ENCODE measurements at places on chromosomes 16 and 17.
A peak's percentile ranks its signal among the peaks of the same experiment; 100 is the strongest.

- no peak for DNase-seq
These were observed 12.3 kb upstream of the ADCY7 start for GRCh38 chr16:50254072-50254471.

- no peak for DNase-seq
These were observed 40.6 kb downstream of the SNX11 start for GRCh38 chr17:48148029-48148770.

DNA sequence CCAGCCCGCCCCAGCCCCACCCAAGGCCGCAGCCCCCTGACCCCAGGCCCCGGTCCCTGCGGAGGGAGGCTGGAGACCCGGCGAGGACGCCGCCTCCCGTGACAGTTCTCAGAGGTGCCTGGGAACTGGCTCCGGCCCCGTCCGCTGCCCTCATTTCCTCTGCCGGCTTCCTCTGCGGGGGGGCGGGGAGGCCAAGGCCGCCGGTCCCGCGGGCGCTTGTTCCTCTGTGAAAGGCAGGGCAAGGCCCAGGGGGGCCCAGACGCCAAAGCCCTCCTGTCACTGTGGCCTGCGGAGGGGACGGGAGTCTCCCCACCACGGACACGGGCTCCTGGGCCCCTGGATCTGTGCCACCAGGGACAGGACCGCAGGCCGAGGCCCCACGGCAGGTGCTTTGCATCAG lies 5.0 kb upstream of the PVALEF start:
- no peak for DNase-seq

GRCh38 chr17:1834380-1835149 lies 4.8 kb downstream of the RPA1 start:
- peak; percentile 38 for DNase-seq

DNA sequence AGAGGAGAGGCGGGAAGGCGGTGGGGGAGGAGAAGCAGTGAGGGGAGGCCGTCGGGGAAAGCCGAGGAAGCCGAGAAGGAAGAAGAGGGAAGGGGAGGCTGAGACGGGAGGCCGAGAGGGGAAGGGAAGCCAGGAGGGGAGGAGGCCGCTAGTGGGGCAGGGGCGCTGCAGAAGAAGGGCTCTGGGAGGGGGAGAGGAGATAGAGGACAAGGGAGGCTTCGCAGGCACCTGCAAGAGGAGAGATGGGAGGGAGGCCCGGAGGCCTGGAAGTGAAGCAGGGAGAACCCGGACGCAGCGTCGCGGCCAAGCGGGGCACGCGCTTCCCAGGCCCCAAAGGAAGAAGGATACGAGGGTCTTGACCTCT lies 2.3 kb downstream of the C17orf58 start:
- DNase-seq = no peak

DNA sequence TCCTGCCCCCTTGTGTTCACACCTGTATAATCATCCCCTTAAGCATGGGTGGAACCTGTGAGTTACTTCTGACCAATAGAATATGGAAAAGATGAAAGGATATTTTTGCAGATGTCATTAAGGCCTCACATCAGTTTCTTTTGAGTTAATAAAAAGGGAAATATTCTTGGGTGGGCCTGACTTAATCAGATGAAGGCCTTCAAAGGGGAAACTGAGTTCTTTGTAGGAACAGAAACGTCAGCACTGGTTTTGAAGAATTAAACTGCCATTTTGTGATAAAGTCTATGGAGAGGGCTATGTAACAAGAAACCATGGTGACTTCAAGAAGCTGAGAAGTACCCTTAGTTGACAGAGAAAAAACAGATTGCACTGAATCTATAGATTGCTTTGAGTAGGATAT lies 168.7 kb upstream of the CNTNAP4 start:
- no peak for DNase-seq

DNA sequence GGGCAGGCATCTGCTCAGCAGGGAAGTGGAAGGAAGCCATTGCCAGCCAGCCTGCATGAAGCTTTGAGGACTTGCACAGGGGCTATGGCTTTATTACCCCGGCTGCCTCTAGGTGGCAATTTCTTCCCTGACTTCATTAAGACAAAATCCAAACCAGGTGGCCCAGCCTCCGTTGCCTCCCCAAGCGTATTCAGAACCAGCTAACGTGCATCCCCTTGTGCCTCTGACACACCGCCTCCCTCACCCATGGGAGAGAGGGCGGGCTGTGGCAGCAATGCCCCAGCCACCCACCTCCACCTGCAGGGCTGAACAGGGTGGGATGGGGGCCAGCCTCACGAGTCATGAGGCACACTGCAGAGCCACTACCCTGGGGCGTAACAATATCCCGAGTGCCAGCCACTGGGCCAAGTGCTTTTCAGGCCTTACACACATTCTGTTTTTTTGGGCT lies 6.8 kb downstream of the KIFC3 start:
- peak; percentile 52 for DNase-seq

GRCh38 chr17:72419866-72420774 lies 299.3 kb downstream of the SOX9 start:
- DNase-seq = no peak

- no peak for DNase-seq
These were observed 20.6 kb downstream of the ZNF423 start for GRCh38 chr16:49835161-49835777.

- DNase-seq = no peak
These were observed 17.1 kb downstream of the MINK1 start for GRCh38 chr17:4850246-4850645.

- no peak for DNase-seq
These were observed 119.2 kb upstream of the CRHR1 start for GRCh38 chr17:45664921-45665320.

- DNase-seq = no peak
These were observed 665 bp upstream of the GRIN2C start for GRCh38 chr17:74860229-74860871.

DNA sequence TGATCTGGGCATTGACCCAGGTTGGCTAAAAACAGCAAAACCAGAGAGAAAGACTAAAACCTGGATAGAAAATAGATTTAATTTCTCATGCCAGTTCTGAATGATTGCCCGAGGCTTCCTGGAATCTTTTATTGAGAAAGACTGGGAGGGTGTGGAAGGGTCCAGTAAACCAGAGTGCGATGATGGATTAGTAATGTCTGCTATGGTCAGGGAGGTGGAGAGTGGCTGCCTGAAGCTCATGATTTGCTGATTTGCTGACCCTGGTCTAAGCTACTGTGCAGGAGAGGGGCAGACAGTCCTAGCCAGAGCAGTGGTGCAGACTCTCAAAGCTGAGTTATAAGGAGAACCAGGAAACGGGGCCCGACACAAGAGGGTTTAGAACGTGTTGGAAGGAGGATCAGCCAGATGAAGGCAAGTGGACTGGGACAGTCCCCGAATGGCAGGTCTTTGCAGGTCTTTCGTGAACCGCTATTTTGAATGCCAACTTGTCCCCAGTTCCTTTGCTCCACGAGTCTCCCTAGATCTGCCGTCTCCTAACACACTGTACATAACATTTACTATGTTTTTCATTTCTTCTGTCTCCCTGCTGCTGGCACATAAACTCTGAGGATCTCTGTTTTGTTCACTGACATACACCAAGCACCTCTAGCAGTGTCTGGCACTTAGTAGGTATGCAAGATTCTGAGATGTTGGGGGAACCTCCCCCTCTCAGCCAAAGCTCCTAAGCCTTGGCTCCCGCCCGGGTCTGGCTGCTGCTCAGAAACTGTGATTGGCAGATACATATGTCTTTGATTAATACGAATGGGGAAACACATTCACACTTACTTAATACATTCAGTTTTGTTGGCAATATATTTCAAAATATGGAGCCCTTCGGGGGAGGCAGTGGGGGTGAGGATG lies 237.3 kb upstream of the TNRC6C start:
- DNase-seq = peak; percentile 3

DNA sequence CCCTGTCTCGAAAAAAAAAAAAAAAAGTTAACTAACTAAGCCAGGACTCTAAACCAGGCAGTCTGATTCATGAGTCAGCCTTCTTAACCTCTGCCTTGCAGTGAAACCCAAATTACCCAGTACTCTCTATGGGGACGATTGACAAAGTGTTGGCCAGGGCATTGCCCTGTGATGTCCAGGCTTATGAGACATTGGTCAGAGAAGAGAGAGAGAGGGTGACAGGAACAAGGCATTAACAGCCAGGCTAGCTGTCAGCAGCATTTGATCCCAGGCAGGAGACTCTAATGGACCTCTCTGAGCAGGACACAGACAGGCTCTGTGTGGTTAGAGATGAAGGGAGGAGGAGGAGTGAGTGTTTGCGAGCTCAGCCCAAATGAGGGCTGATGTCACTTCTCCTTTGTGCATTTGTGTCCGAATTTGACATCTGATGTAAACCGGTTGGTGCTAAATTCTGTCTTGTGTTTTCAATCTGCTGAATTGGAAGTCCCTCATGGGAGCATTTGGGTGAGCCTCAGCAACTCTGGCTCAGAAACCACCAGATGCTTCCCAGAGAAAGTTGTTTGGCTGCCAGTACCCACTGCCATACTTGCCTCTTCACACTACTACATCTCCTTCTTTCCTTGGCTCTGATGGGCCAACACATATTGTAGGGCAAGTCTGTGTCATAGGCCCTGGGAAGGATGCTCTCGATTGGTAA lies 4.3 kb upstream of the MYL4 start:
- DNase-seq = peak; percentile 49

- no peak for DNase-seq
These were observed 21.1 kb downstream of the ACSM1 start for GRCh38 chr16:20676268-20676825.

- DNase-seq = peak; percentile 93
These were observed at the start of gene IFI35 for GRCh38 chr17:43006639-43007551. TSS of gene IFI35 (plus strand) at chr17:43006784. CDS start at chr17:43006948, 164 bp downstream.

GRCh38 chr16:57253466-57253865 lies 8.4 kb downstream of the ARL2BP start:
- no peak for DNase-seq

- no peak for DNase-seq
These were observed 147.6 kb downstream of the C16orf95 start for GRCh38 chr16:87169509-87169995.

DNA sequence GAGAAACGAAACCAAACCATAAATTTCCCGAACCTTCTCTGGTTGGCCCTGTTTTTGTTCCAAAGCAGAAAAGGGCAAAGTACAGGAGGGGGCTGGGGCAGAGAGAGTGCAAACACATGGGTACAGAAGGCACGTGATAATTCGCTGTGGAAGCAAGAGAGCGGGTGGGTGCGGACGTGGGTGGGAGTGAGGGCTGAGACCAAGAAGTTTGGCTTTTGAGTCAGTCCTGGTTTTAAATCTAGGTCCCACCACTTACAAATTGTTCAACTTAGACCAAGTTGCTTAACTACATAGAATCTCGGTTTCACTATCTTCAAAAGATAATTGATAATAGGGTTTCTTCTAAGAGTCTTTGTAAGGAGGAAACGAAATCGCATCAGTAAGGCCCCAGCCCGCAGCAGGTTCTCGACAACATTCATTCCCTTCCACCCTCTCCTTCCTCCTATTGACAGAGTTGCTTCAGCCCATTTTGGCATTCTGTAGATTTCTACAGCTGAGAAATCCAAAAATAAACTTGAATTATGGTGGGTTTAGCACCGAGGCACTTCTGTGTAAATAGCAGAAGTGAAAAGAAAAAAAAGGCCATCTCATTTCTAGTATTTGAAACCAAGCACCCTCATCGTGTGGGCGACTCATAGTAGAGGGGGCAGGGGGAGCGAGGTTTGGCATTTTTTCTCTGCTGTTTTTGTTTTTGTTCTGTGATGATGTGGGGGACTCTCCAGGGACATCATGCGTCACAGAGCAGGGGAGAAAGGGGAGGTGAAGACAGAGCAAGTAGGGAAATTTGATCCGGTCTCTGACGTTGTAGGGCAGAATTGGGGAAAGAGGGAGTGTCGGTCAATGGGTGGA lies 33.6 kb upstream of the CCR7 start:
- peak; percentile 66 for DNase-seq

- no peak for DNase-seq
These were observed 60.0 kb downstream of the ABCC1 start for GRCh38 chr16:16009401-16009800.

DNA sequence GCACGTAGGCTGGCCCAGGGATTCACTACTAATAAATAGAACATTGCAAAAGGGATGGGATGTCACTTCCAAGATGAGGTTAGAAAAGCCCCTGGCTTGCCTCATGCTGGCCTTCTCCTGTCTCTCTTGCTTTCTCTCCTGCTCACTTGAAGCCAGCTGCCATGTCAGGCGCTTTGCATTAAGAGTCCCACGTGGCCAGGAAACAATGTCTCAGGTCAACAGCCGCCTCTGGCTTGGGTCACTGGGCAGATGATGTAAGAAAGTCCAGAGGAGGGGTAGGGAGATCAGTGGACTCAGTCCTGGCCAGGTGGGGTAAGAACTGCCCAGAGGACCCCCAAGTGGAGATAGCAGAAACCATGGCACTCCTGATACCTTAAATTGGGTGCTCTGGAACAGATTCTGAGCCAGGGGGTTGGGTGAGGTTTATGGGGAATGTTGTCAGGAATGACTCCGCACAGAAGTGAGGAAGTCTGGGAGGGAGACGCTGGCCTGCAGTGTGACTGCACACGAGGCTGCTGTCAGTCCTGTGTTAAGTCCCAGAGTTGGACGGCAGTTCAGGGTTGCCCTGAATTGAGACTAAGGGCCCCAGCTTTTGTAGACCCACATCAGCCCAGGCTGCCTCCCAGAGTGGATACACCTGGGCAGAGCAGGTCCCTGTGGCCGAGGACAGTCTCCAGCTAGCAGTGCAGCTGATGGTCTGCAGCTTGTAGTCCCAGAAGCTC lies 17.7 kb downstream of the C16orf82 start:
- DNase-seq = no peak

DNA sequence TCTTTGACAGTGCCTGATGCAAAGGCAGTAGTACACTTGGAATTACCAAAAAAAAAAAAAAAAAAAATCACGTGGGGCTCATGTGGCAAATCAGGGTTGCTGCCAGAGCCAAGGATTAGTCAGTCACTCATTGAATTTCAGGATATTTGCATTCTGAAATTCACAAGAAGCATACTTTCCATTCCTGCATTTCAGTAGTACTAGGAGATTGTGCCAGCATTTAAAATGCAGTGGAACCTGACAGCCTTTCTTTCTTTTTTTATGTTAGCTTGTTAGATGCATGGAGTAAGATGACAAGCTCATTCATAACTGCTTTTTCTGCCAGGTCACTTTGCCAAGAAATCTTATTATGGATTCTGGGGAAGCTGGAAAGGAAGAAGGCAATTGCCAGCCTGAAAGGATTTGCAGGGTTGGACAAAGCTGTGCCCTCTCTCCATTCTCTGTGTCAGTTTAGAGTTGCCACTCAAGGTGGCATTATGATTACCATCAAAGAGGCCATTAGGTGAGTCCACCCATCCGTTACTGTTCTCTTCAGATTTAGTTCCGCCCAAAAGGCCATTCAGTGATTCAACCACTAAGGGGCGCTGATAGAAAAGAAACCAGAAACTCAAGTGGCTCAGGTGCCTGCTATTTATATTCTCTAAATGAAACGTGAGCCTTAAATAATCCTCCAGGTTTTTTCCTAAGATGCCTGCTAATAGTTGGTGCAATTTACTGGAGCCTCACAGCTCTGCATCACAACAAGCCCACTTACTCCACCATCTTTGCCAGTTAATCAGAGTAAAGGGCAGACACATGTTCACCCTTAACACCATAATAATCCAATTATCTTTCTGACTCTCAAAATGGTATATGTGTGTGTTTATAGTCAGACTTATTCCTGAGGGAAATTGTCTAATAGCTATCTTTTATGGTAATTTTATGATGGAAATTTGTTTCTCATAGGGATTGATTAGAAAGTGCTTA lies 59.0 kb downstream of the TANGO6 start:
- peak; percentile 39 for DNase-seq
